ENCODE measurements at places on chromosomes 1 and 21. TPM values are rescaled to one million over a fixed set of nuclear protein-coding genes. Genes with fewer than 3 reads are reported as not detected.

GSTM3 gene
- total RNA-seq: 16.0 TPM

RSPO1 gene
- 3.1 TPM for total RNA-seq

CDK18 gene
- total RNA-seq: 4.0 TPM

TAF13 gene
- total RNA-seq: 71.2 TPM

PROX1 gene
- total RNA-seq: 4.1 TPM

CFHR4 gene
- total RNA-seq: not detected

SLC6A9 gene
- total RNA-seq: 2.2 TPM

HSPA6 gene
- total RNA-seq: 6.8 TPM
